ENCODE measurements at places on chromosomes 1 and 21. TPM values are rescaled to one million over a fixed set of nuclear protein-coding genes. Genes with fewer than 3 reads are reported as not detected.

DNA sequence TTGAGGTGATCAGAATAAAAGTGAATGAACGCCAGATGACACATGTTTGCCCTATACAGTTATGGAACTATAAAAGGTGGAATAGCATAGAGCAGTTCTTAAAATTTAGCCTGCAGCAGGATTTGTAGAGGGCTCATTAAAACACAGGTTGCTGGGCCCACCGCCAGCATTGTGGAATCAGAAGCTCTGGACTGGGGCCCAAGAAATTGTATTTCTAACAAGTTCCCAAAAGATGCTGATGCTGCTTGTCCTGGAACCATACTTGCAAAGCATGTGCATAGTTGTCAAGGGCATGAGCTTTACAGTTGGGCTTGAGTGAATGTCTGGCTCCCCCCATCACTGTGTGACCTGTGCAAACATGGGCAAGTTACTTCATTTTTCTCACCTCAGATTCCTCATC is 37.5 kb upstream of the LRRC53 start:
- no peak for DNase-seq

DNA sequence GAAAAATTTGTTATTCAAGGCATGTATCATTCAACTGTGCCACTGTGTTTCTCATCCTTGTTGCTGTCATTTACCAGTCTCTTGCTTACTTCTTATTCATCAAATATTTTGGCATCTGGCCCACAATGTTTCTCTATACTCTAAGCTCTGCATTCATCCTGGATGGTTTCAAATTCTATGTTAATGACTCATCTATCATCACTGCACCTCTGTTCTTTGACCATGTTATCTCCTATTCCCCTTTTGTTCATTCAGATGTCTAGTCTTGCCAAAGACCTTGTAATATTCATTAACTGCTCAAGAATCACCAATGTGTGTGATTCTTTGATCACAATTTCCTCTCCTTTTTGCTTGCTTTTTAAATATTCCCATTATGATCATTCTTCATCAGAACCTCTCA is 54.6 kb upstream of the PRKACB start:
- DNase-seq, result no peak

- DNase-seq, result no peak
These were observed 22.9 kb upstream of the PKN2 start for GRCh38 chr1:88661188-88661587.

DNA sequence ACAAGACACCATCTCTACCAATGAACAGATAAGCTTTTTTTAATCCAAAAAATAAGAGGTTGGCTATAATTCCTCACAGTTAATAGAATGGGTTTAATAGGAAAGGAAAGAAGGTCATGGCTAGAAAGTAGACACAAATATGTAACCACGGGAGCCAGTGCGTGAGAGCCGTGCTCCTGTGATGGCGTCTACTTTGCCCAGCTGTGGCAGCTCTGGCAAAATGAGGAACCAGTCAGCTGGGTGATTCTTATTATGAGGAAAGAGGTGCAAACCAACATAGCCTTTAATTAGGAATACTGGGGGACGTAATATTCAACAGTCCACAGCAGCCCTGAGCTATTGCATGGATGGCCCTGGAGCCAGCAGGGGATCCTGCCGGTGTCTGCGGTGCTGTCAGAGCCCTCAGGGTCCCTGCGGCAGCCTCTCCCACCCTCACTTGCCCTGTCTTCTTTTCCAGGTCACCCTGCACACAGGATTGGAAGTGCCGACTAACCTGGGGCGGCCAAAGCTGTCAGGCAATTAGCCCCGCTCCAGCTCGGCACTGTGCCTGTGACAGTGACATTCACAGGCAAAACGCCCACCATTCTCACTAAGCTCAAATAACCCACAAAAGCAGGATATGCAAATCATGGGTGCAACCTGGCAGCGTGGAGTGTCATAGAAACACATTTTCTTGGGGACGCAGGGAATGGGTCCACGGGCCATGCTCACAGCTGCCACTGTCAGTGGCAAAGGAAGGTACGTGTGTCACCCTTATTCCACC is 25.9 kb upstream of the GNPAT start:
- DNase-seq, result no peak

- no peak for DNase-seq
These were observed 60.4 kb downstream of the MRPS6 start for GRCh38 chr21:34133802-34134201.

The HES3 gene
- polyA plus RNA-seq, result not detected

- no peak for DNase-seq
These were observed 51.9 kb downstream of the IL12RB2 start for GRCh38 chr1:67359592-67359991.

The FNBP1L gene
- polyA plus RNA-seq, result 0.53 TPM

GRCh38 chr1:220879076-220879508 is at the start of gene HLX:
Gene HLX, plus strand, starts transcription at chr1:220879443. Its CDS starts 415 bp downstream, at chr1:220879858.
- no peak for DNase-seq

The LRRC71 gene
- polyA plus RNA-seq, result not detected

DNA sequence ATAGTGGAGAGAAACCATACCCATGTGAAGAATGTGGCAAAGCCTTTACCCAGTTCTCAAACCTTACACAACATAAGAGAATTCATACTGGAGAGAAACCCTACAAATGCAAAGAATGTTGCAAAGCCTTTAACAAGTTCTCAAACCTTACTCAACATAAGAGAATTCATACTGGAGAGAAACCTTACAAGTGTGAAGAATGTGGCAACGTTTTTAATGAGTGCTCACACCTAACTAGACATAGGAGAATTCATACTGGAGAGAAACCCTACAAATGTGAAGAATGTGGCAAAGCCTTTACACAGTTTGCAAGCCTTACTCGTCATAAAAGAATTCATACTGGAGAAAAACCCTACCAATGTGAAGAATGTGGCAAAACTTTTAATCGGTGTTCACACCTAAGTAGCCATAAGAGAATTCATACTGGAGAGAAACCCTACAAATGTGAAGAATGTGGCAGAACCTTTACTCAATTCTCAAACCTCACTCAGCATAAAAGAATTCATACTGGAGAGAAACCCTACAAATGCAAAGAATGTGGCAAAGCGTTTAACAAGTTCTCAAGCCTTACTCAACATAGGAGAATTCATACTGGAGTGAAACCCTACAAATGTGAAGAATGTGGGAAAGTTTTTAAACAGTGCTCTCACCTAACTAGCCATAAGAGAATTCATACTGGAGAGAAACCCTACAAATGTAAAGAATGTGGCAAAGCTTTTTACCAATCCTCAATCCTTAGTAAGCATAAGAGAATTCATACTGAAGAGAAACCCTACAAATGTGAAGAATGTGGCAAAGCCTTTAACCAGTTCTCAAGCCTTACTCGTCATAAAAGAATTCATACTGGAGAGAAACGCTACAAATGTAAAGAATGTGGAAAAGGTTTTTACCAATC is 80.0 kb downstream of the JMJD4 start:
- DNase-seq, result no peak

GRCh38 chr1:60867782-60868181 is 214.6 kb upstream of the NFIA start:
- DNase-seq, result no peak

The S100A1 gene
- not detected for polyA plus RNA-seq

- no peak for DNase-seq
These were observed 161.4 kb downstream of the MAGI3 start for GRCh38 chr1:113551728-113552127.

DNA sequence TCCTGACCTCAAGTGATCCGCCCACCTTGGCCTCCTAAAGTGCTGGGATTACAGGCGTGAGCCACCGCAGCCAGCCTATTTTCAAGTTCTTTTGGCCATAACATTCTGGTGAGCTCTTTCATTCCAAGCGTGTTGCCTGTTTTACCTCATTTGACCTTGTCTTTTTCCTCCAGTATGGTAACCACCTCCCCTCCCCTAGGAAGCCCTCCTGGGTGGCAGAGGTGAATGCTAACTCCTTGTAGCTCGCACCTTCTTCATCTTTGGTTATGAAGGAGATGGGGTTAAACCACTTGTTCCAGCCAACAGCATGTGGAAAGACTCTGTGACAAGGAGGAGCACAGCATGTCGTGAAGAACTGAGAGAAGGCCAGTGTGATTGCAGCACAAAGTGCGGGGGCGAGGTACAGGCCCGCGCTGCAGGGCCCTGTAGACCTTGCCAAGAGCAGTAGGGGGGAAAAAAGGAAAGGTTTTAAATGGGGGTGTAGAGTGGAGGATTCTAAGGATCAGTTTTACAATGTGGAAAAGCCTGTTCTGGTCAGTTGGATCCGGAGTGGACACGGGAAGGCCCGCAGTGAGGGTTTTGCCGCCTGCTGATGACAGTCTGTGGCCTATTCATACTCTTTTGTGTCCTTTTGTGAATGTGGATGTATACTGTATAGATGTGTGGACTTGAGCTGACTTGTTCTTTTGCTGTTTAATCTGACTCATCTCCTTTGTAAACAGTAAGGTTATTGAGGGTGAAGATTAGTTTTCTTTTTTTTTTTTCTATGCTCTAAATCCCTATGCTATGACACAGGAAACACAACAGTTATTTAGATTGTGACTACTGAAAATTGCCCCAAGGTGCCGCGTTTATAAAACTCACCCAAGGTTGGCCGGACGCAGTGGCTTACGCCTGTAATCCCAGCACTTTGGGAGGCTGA is 7.5 kb upstream of the ZNF436 start:
- no peak for DNase-seq

All from CD4-positive, alpha-beta memory T cell (primary cell).